ENCODE measurements at places on chromosomes 2 and 18. TPM values are rescaled to one million over a fixed set of nuclear protein-coding genes. Genes with fewer than 3 reads are reported as not detected.
A peak's percentile ranks its signal among the peaks of the same experiment; 100 is the strongest.

The RND3 gene
- total RNA-seq = 41.7 TPM

The SCN7A gene
- total RNA-seq = not detected

The CABYR gene
- 9.7 TPM for total RNA-seq

The VWC2L gene
- not detected for total RNA-seq

The SEC11C gene
- 50.4 TPM for total RNA-seq

DNA sequence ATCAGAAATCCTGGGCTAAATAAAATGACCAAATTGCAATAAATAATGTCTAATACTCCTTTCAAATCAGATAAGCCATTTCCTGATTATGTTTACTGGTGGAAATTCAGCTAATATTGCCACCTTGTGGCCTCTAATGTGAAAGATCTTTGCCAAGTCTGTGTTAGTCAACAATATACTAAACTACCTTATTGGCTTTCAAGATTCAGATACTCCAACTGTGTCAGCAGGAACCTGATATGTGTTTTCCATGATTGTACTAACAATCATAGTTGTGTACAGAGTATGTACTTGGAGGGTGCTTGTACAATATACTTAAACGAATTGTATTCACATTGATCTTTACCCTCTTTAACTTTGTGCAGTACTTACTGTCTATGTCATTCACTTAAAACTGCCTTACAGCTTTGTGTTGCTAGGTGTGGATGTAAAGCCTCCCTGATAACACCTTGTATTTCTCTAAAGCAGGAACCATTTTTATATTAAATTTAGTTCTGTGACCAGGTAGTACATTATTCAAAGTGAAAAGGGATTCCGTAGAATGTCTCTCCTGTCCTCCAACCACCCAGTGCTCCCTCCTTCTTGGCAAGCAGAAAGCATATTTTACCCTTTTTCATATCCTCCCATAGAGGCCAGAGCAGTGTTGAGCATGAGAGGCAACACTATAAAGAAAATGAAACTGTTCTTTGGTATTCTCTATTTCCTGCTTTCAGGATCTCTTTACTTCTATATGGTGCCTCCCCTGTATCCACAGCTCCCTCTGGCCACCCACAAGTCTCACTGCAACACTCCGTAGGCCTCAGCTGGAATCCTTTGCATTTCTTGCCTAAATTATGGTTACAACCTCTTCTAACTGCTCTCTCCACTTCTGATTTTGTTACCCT lies 75.2 kb upstream of the C2orf15 start:
- DNase-seq = peak; percentile 46

DNA sequence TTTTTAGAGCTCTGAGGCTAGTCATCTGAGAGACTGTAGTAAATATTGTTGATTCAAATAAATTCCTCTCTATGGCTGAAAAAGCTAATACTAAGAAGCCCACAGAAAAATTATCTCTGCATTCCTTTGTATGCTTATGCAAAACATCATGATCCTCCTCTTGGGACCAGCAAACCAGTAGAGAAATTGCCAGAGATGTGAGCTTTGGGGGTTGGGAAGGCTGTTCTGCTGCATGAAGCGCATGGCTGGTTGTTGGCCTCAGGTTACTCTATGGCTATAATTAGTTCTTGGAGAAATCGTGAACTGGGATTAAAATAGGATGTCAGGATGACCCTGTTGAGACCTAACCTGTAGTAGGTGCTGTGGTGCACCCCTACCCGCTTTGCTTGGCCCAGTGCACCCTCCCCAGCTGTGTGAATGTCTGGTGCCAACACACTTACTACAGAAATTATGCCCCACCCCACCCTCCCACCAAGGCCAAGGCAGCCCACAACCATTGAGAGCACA lies 35.5 kb upstream of the C1D start:
- no peak for DNase-seq

DNA sequence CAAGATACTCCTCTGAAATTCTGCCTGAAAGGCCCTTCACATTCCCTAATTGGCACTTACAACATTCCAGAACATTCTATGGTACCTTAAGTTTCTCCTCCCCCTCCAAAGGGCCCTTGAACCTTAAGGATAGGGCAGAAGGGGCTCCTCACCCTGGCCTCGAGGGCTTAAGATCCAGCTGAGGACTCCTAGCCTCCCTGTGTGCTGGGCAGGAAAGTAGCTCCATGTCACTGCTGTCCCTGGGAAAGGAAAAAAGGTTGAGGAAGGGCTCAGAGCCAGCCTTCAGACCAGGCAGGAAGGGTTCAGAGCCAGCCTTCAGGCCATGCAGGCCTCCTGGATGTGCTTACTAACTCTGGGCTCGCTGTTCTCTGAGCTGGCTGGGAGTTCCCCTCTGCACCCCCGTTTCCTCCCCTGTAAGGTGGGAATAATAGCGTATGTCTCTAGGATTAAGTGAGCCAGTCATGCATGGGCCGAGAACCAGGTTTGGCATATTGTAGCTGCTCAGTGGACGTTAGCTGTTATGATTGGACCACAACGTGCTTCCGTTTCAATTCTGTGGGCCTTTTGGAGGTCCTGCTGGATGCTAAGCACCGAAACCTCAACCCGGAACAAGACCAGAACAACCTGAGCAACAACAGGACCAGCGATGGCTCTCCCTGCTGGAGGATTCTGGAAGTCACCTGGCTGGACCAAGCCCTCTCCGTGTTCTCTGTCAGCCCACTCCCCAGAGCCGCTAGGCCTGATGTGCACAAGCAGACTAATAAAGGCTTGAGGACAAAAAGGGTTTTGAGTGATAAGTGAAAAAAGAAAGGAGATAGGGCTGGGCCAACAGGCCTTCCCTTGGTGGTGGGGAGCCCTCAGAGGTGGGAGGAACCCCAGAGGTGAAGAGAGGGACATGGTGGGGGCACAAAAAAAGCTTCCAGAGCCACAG lies 1.0 kb upstream of the B3GNT7 start:
- DNase-seq = no peak

GRCh38 chr2:174124181-174124580 lies 124.2 kb downstream of the OLA1 start:
- DNase-seq = no peak

DNA sequence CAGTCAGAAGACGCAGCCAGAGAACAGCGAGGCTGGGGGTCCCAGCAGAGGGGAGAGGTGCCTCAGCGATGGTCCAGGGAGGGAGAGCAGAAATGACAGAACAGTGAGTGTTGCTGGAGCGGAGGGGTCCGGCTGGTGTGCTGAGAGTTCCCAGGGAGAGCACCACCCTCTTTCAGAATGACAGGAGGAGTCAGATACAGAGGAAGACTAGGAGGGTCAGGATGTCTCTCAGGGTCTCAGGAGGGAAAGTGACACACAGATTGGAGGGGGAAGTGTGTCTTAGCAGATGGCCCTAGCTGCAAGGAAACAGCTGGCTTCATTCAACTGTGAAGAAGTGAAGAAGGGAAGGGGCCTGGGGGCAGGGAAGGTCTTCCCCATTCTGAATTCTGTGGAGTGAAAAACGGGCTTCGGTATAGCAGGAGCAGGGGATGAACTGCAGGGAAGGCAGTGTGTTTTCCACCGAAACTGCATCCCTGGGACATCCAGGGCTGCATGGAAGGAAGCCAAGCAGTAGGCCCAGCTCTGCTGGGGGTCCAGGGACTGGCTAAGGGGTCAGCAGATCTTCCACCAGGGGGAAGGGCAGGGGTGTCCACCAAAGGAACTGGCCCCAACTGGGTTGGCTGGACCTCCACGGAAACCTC lies 90.0 kb upstream of the OTOS start:
- no peak for DNase-seq

DNA sequence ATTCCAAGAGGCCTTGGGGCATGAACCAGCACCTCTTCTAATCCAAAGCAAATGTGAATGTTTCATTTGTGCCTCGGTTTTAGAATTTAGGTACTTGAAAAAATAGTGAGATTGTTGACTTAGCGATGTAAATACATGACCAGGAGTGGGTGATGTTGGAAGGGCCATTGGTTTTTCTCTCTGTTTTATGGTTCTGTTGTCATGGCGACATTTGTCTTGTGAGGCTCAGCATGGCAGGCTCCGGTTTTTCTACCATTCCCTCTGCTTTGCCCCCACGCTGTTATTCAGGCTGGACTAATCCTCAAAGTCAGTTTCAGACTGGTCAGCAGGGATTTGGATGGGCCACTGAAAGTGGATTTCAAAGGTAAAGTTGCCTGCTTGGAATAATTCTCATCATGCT lies 255.4 kb downstream of the ALPK2 start:
- no peak for DNase-seq

DNA sequence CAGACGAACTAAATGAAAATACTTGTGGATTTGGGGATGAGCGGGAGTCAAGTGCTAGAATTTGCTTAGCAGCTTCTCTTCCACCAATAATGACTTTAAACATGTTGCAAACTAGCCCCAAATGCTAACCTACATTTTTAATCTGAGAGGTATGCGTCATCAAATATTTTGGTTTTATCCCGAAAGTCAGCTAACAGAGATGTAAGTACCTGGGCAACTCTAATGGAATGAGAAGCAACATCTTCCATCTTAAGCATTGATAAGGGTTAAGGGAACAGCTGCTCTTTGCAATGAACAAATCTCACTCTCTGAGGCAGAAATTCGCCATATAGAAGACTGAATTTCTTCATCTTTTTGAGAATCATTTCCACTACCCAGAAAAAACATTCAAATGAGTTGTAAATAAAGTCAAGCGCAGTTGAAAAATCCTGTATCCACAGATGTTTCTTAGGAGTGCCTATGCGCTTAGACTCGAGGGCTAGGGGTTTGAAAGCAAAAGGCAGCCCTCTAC lies 926 bp upstream of the YPEL5 start:
- no peak for DNase-seq

DNA sequence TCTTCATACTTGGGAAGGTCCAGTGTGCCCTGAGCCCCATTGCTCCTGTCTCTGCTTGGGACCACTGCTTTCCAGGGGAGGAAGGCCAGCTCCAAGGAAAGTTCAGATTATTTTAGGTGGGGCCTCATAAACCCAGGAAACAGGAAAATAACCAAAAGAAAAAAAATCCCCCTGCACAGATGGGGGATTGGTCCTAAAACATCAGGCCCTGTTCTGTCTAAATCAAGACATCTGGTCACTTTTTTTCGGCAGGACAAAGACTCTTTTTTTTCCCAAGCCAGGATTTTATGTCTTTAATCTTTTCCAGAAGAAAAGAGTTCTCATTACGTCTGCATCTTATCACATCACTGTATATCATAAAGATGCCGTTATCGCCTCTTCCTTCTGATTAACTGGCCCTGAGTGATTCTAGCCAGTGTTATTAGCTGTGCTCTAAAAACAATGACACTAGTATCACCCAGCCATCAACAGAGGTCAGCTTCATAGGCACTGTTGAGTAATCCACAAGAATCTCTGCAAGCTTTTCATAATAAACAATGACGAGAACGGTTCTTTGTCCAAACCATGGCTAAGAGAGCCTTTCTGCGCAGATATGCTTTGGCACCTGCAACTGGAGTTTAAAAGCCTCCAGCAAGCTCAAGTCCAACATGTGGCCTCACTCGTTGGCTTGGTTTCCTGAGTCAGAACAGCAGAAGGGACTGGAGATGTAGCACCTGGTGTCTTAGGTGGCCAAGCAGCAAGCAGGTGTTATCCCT lies 138.2 kb downstream of the VAPA start:
- peak; percentile 59 for DNase-seq

- no peak for DNase-seq
These were observed 98.7 kb upstream of the THOC1 start for GRCh38 chr18:366466-367061.

- peak; percentile 25 for DNase-seq
These were observed 961 bp downstream of the RBM43 start for GRCh38 chr2:151260573-151261230.

DNA sequence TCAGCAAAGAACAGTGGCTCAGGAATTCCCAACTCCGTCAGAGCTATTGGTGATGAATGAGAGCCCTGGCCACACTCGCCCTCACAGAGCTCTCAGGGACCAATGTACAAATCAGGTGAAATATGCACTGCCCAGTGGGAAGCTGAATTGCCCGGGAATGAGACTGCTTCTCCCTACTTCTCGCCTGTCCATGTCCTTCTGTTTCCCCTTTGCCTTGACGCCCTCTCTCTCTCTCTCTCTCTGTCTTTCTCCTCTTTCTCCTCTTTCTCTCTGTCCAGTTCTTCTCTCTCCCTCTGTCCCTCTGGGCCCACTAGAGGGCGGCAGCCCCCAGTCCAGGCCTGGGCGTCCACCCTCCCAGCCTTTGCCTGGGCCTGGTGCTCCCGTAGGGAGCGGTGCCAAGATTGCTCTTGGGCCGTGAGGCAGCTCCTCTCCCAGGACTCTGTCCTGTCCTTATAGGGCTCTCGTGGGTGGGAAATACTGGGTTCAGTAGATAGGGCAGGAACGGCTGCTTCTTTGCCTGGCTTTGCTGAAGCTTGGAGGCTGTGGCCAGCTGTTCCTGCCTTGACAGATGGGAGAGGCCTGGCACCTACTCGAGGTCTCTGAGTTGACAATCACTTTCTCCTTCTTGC lies 28.4 kb upstream of the PUM2 start:
- DNase-seq = peak; percentile 86

DNA sequence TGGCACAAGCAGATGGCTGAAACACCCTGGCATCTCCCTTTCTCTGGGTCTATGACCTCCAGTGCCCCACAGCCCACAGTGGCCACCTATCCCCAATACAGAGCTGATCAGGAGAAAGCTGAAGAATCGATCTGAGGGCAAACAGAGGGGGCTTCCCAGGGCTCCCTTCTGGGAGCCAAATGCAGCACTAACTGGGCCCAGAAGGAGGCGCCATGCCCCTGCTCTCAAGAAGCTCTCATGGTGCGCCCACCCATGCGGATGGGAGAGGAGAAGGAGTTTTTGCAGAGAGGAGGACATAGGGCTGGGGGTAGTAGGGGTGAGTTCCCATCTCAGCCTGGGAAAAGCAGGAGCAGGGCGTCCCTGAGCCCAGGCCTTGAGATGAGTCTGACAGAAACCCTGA lies 787.3 kb upstream of the RAB6C start:
- DNase-seq = no peak

GRCh38 chr18:46411867-46412690 lies 244.9 kb downstream of the LOXHD1 start:
- DNase-seq = peak; percentile 75

DNA sequence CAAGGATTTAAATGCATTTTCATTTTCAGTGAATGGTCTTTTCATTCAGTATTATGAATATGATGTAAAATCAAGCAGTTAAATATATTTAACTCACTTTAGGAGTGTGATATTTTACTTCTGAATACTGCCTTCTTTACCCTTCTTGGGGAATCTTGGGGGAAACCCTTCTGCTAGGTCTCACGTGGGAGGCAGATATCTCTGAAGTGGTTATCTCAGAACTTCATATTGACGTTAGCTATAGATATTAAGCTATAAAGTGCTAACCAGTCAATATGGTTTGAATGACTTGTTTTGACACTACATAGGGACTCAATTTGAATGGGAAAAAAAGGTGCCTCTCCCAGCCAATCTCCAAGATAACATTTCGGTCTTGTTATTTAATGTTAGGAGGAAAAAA lies 9.8 kb downstream of the REL start:
- DNase-seq = no peak

DNA sequence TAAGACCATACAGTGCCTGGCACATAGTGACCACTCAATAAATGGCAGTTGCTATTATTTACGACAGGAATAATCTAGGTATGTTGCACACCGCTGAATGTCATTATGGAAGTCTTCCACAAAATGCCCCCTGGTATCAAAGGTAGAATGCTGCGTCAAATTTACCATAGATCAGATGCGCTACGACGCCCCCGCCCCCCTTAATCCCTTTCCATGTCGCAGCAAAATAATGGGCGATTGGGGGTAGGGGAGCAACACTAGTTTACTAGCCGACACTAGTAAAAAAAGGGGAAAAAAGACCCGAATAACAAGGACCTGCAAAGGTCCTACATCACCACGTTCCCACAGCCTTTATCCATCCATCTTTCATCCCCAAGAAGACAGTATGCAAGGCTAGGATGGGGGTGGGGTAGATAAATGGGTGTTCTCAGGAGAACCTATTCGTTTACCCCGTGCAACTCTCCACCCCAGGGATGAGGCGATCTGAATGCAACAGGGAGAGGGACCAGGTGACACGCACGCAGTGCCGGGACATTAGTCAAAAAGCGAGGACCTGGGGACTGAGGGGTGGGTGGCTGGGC lies 455 bp downstream of the PREPL start:
- peak; percentile 28 for DNase-seq
